ENCODE measurements at places on chromosomes 13 and 19.

GRCh38 chr19:19160461-19161035, 9.5 kb downstream of the MEF2B start:
- DNase-seq, result peak; percentile 94

GRCh38 chr13:30997697-30998096, 65.2 kb downstream of the TEX26 start:
- DNase-seq, result no peak

DNA sequence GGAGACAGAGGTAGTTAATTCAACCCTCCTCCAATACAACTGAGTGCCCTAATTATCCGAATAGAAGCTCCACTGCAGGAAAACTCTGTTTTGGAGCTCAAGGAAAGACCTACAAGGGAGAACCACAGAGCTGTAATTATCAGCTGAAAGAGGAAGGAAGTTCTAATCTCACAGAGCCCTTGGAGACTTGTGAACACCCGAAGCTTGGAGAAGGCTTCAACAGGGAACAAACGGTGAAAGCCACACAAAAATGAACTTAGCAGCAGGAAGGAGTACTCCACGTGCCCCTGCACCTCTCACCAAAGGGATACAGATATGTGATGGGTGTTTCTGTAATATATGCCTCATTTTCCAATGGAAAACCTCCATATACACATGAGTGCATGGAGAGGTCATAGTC, 61.1 kb downstream of the IRS2 start:
- no peak for DNase-seq

GRCh38 chr13:111178402-111178801, 63.3 kb downstream of the ARHGEF7 start:
- DNase-seq, result no peak

GRCh38 chr13:74774264-74774663, 640.1 kb upstream of the KLF12 start:
- DNase-seq, result no peak

DNA sequence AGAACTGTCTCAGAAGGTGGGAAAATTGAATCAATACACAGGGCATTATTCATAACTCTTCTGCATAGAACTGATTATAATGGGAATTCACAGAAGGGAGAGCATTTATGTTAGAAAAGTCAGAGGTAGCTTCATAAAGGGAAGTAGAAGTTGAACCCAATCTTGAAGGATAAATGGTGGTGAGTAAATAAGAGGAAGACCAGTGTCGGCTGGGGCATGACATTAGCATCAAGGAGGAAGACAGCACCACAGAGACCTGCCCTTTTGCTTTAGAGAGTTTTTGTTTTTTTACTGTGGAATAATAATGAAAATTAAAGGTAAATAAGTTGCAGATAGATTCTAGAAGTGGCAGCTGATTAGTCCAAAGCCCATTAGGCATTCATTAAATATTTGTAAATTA, 21.9 kb downstream of the CDC16 start:
- DNase-seq, result no peak

DNA sequence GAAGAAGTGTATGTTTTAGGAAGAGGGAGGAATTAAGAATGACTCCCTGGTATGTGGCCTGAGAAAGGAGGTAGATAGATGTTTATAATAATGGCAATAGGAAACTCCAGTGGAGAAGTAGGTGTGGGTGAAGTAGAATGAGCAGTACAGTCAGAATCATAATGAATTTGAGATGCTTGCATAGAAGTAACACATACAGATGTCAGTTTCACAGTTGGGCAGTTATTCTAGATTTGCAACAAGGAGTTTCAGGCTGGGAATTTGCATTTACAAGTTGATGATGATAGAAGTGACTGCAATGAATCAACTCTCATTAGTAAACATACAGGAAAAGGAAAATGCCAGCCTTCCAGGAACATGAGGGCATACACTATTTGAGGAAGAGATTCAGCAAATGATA, 149.0 kb downstream of the SLITRK1 start:
- DNase-seq, result no peak

- no peak for DNase-seq
Measured at GRCh38 chr13:48808683-48809082, 155.0 kb downstream of the CYSLTR2 start.

DNA sequence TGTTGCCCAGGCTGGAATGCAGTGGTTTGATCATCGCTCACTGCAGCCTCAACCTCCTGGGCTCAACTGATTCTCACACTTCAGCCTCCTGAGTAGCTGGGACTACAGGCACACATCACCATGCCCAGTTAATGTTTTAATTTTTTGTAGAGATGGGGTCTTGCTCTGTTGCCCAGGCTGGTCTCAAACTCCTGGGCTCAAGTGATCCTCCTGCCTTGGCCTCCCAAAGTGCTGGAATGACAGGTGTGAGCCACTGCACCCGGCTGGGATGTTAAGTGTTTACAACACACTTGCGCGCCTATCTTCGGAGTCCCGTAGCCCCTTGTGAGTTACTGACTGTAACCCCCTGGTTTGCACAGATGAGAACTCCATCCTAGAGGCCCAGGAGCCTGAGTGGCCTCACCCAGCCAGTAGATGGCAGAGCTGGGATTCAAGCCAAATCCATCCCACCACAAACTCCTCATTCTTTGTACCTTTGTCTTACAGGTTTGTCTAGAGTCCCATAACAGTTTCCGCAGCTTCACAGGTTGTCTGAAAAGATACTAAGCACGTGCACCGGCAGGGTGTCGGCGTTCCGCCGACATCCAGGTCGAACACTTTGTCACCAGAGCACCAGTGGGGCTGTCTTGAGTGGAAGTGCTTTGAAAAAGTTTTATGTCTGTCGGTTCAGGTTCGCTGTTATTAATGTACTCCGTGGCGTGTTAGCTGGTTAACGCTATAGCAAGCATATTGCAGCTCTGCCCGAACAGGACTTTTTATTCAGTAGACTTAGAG, 14.7 kb downstream of the MAG start:
- DNase-seq, result peak; percentile 75

GRCh38 chr13:102197193-102197592, 204.7 kb downstream of the FGF14 start:
- DNase-seq, result no peak

GRCh38 chr19:29953352-29954247, 11.6 kb downstream of the URI1 start:
- no peak for DNase-seq

DNA sequence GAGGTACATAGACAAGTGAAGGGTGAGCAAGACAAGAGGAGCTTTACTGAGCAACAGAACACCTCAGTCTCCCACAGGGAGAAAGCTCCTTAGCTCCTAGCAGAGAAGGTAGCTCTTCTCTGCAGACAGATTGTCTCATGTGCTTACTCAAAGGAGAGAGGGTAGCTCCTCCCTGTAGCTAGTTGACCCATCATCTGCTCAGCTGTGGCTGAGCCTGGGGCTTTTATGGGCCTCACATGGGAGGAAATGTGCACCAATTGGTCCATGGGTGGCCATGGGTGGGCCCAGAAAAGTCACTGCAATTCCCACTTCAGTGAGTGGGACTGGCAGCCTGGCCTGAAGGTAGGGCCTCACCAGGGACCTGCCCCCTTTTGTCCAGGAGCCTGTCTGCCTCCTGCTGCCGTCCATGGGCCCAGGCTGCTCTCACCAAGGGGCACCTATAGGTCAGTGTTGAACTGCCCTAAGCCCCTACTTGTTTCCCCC, 246.2 kb downstream of the GPC6 start:
- no peak for DNase-seq

- DNase-seq, result no peak
Measured at GRCh38 chr19:7744199-7744786, 3.0 kb downstream of the CD209 start.

DNA sequence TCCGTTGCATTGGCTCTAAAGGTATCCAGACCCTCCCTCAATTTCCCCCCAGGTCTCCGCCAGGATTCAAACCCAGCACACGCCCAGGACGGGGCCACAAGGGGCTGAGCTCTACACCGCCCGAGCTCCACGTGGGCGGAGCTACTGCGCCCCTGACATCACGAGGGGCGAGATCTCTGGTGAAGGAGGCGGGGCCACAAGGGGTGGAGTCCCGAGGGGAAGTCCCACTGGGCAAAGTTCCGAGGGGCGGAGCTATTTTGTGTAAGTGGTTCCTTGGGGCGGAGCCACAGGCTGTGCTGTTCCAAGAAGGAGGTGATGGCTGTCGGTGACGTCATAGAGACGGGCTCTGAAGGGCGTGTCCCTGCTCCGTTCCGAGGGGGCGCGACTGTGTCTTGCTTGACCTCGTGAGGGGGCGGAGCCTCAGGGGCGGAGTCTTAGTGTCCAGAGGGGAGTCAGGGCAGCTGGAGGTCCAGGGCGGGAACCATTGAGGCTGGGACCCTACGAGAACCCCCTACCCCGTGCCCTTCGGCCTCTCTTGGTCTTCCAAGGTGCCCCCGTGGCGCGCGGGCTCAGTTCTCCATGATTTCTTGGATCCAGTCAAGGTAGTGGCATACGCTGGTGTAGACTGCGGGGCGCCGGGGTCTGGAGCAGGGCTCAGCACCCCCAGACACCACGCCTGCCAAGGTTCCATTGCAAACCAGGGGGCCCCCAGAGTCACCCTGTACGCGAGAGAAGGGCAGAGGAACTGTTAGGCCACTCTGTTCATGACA, 1.3 kb upstream of the KLK8 start:
- peak; percentile 25 for DNase-seq

GRCh38 chr19:33406521-33407139, 33.1 kb downstream of the CEBPG start:
- DNase-seq, result peak; percentile 56

DNA sequence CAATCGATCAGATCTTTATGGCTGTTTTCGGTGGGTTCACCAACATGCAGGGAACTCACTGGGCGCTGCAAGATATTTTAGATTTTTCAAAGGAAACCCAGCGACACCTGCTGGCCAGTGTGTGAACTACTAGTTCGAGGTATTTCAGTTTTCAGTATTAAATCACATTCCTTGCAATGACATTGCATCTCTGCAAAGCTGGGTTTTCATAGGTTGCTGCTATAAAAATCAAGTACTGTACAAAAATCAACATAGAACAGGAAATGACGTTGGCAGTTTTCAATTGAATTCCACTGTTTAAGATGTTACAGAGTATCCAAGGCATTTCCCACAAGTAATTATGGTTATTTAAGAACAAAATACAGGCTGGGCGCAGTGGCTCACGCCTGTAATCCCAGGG, 17.6 kb downstream of the LIG1 start:
- peak; percentile 64 for DNase-seq

GRCh38 chr13:99662678-99663077, 161.4 kb downstream of the TM9SF2 start:
- DNase-seq, result no peak

- DNase-seq, result no peak
Measured at GRCh38 chr19:29542776-29543175, 17.0 kb downstream of the VSTM2B start.

- peak; percentile 72 for DNase-seq
Measured at GRCh38 chr19:14536926-14537692, 7.7 kb downstream of the TECR start.

- DNase-seq, result peak; percentile 45
Measured at GRCh38 chr13:112859817-112860190, 109.2 kb upstream of the MCF2L start.

DNA sequence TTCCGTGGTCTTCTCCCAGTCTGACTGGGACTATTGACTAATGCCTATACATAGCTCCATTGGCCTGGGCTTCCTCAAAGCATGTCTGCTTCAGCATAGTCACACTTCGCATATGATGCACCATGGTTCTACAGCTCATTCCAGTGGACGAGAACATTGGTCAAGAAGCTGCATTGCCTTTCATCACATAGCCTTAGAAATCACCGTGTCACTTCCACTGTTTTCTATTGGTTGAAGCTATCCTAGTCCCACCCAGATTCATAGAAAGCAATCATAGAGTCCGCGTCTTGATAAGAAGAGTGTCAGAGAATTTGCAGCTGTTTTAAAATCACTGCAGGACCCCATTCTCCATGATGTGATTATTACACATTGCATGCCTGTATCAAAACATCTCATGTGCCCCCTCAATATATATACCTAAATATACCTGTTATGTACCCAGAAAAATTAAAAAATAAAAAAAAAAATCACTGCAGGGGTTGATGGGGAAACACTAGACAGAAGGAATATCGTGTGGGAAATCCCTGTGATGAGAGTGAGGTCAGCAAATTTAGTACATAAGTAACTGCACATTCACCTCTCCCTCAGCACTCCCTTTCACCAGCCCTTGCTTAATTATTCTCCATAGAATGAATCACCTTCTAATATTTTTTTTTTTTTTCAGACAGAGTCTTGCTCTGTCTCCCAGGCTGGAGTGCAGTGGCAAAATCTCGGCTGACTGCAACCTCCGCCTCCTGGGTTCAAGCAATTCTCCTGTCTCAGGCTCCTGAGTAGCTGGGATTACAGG, 2.2 kb upstream of the ARHGAP33 start:
- no peak for DNase-seq

DNA sequence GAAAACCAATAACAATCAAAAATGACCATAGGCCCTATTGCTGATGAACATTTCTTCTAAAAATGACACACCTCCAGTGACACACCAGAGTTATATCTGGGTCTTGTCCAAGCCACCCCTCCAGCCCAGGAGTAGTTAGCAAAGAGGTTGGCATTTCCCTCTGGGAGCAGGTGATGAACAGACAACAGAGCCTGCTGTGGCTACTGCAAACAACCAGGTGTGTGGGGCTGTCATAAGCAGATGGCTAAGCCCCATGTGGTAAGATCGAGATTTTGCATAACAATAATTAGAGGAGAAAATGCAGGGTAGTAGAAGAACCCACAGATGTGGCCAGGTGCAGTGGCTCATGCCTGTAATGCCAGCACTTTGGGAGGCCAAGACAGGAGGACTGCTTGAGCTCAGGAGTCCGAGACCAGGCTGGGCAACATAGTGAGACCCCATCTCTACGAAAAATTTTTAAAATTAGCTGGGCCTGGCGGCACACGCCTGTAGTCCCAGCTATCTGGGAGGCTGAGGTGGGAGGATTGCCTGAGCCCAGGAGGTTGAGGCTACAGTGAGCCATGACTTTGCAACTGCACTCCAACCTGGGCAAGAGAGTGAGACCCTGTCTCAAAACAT, 5.0 kb downstream of the XRCC1 start:
- peak; percentile 18 for DNase-seq

DNA sequence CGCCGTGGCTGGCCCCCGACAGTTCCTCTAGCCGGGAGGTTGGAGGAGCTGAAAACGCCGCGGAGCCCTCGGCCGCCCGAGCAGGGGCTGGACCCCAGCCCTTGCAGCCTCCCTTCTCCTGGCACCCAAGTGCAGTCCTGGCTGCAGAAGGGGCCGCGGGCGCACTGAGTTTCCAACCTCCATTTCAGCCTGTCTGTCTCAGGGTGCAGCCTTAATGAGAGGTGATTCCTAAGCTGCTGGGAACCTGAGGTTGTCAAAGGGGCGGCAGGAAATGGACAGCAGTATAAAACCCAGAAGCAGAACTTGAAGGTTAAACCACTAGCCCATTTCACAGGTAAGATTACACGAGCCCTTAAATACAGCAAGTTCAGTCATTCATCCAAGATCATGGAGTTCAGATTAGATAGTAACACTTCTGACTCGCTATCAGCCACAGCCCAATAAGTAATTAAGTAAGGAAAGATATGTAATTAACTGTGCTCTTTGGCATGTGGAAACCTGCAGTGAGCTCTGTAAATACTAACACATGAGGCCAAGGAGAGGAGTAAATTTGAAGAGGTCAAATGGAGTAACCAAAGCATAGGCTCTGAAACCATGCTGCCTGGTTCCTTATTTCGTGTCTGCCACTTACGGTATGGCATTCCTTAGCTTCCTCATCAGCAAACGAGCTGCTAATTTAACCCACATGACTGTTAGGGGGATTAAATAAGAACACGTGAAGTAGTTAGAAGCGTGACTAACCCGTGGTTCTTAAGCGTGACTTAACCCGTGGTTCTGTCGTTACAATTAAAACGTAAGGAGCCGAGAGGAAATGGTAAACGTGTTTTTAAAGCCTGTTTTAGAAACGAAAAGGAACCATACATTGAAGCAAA, 686 bp downstream of the SETDB2 start:
- peak; percentile 86 for DNase-seq

GRCh38 chr13:48590141-48590901, 57.4 kb upstream of the RCBTB2 start:
- no peak for DNase-seq

GRCh38 chr19:47633996-47634395, 25.1 kb downstream of the BICRA start:
- no peak for DNase-seq

Measured in OCI-LY7 (cell line).